Mucosa of descending colon (tissue), 3 donors: ENCODE measurements at places on chromosomes 16 and 17. TPM values are rescaled to one million over a fixed set of nuclear protein-coding genes. Genes with fewer than 3 reads are reported as not detected.

The CCL5 gene
- 13.7 TPM for total RNA-seq

The KRTAP16-1 gene
- not detected for total RNA-seq

The NDRG4 gene
- total RNA-seq = 15.8 TPM

The SYCE1L gene
- 6.3 TPM for total RNA-seq

The CD7 gene
- 10.0 TPM for total RNA-seq

The GJC1 gene
- total RNA-seq = 140 TPM

The TP53TG3F gene
- not detected for total RNA-seq

The ABCC12 gene
- not detected for total RNA-seq

The KRT38 gene
- total RNA-seq = not detected

The RAB11FIP4 gene
- 49.9 TPM for total RNA-seq

The CD19 gene
- 0.29 TPM for total RNA-seq

The NHLRC4 gene
- 0.26 TPM for total RNA-seq

The RPL26 gene
- total RNA-seq = 1,229 TPM

The SLC6A4 gene
- total RNA-seq = 0.32 TPM

The SLC16A5 gene
- 26.4 TPM for total RNA-seq

The KRT31 gene
- total RNA-seq = not detected

The CSH1 gene
- total RNA-seq = not detected

The KRTAP1-5 gene
- total RNA-seq = not detected

The ROGDI gene
- 40.6 TPM for total RNA-seq

The CD300LG gene
- total RNA-seq = not detected

The KRTAP2-1 gene
- total RNA-seq = not detected

The LPCAT2 gene
- 22.1 TPM for total RNA-seq

The MYH11 gene
- total RNA-seq = 5,005 TPM

The MYH13 gene
- not detected for total RNA-seq

The RHBDL3 gene
- total RNA-seq = 2.3 TPM

The TRIM16 gene
- 21.9 TPM for total RNA-seq

The CCL14 gene
- total RNA-seq = 7.2 TPM

The ATP2A1 gene
- total RNA-seq = 0.96 TPM

The SULT1A2 gene
- 17.2 TPM for total RNA-seq

The SEC14L1 gene
- total RNA-seq = 44.0 TPM

The TNFSF13 gene
- total RNA-seq = 41.0 TPM

The CD300E gene
- 0.47 TPM for total RNA-seq
